Activated CD4-positive, alpha-beta T cell treated with anti-CD3 and anti-CD28 coated beads for 24 hours (primary cell): ENCODE measurements at places on chromosomes 16 and 17.

DNA sequence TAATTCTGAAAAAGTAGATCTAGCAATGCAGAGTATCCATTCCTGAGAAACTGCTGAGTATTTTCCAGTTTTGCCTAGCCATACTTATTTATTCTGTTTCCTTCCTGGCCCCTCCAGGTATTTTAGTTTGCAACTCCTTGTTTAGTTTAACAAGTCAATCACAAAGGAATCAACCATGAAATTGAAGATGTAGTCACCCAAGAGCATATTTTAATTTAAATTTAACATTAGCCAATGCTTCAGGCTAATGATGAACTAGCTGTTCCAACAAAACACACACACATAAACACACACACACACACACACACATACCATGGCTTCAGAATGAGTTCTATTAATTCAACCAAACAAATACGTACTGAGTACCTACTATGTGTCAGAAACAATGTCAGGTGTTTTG, 332.8 kb upstream of the ERCC4 start:
- DNase-seq: no peak

DNA sequence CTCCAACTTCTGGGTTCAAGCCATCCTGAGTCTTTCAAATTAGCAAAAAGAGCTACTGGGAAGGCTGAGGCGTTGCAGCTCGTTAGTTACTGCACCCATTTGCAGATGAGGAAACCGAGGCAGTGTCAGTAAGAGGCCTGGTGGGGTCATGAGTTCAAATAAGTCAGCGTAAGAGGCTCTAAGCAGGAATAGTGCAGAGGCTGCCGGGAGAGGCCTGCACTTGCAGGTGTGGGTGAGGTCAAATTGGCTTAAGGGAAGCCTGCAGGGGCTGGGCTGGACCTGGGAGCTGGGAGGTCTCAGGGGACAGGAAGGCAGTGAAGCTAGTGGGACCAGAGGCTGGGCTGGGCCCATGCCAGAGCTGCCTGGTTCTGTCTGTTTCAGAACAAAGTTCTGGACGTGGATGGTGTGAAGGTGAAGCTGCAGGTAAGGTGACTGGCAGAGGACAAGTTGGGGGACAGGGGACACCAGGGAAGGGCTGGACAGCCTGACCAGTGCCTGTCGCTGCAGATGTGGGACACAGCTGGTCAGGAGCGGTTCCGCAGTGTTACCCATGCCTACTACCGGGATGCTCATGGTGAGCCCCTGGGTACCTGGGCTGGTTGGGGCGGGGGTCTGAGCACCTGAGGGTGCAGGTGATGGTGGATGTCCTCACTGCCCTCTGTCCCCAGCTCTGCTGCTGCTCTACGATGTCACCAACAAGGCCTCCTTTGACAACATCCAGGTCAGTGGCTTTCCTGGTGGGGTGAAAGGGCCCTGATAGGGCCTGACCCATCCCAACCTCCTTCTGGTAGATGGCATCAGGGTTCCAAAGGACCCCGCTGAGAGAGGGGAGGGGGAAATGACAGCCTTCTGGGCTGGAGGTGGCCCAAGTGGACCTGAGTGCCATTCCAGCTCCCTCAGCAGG, 3.0 kb downstream of the RAB26 start:
- DNase-seq: peak; percentile 27

GRCh38 chr17:64687961-64688360, 25.9 kb upstream of the SMURF2 start:
- no peak for DNase-seq

DNA sequence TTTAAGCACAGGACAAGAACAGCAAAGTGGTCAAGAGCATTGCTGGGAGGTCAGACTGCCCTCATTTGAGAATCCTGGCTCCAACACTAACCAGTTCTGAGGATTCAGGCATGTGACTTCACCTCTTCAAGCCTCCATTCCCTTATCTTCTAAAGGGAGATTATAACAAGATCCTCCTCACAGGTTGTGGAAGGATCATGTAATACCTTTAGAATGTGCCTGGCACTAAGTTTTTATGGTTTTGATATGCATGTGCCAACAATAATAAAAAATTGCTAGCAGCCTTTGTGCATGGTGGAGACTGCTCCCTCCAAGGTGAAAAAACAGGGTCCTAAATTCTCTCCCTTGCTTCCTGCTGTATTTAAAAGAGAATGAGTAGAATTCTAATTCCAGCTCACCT, 36.0 kb upstream of the ADAMTS18 start:
- DNase-seq: no peak

DNA sequence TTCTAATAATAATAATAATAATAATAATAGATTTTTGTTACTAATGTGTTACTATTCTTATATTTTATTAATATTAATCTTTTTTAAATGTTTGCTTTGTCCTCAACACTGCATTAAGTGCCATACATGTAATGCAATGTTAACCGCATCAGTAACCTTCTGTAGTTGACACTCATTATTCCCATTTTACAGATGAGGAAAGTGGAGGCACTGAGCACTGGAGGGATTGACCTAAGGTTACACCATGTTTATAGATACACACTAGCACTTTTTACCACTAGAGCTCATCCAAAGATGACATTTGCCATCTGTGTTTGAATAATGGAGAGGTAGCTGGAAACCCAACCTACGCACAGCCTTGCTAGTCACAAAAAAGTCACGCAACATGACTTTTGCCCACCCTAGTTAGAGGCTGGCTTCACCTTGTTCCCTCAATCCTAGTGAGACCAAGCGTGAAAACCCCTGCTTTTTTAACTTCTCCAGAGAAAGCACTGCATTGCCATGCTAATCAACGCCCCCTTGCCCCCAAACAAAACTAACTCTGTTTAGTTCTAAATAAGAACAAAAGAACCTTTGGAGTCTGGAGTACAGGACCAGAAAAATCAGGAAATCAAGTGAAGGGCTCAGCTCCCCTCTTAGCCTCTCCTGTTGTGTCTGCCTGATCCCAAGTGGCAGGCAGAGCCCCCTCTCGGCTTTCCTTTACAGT, 2.3 kb downstream of the ARSG start:
- no peak for DNase-seq

- DNase-seq: no peak
These were observed 14.7 kb downstream of the TBC1D24 start for GRCh38 chr16:2489581-2489980.

DNA sequence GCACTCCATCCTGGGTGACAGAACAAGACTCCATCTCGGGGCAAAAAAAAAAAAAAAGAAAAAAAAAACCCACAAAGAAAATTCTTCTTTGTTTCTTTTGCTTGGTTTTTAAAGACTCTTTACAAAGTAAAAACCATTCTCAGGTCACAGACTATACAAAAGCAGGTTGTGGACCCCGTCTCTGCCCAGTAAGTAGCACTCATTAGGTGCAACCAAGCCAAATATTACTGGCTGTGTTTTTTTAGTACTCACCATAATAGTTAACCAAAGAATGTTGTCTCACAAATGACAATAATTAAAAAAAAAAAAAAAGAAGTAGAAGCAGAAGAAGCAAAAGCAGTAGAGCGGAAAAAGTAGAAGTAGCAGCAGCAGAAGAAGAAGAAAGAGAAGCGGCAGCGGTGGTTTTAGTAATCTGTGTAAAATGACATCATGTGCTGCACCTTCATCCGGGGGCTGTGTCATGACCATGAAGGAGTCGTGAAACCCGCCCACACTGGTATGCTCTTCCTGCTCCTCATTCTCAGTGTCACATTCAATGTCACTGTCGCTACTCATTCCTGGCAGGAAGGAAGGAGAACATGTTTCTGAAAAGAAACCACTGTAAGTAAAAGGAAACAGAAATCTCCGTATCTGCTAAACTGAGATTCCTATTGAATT, 105.4 kb downstream of the TRIM37 start:
- DNase-seq: peak; percentile 58

DNA sequence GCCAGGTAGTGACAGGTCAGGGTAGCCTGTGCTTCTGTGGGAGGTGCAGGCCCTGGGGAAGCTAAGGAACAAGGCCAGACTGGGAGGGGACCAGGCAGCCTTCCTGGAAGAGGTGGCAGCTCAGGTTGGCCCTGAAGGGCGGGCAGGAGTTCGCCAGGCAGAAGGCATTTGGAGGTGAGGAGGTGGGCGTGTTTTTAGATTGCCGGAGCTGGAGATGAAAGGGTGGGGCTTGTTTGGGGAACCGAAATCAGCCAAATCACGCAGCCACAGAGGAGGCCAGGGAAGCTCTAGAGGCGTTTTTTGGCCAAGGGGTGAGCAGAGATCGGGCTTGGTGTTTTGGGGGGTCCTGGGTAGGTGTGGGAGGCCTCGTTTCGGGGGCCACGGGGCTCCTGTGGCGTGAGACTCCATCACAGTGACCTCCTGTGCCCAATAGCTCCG, 7.6 kb downstream of the ADCY7 start:
- DNase-seq: no peak

GRCh38 chr17:38540514-38541045, 65.2 kb downstream of the SRCIN1 start:
- no peak for DNase-seq

GRCh38 chr16:56603589-56603988, 4.8 kb upstream of the MT2A start:
- no peak for DNase-seq

GRCh38 chr16:73124665-73125375, 76.9 kb upstream of the ZFHX3 start:
- DNase-seq: no peak

DNA sequence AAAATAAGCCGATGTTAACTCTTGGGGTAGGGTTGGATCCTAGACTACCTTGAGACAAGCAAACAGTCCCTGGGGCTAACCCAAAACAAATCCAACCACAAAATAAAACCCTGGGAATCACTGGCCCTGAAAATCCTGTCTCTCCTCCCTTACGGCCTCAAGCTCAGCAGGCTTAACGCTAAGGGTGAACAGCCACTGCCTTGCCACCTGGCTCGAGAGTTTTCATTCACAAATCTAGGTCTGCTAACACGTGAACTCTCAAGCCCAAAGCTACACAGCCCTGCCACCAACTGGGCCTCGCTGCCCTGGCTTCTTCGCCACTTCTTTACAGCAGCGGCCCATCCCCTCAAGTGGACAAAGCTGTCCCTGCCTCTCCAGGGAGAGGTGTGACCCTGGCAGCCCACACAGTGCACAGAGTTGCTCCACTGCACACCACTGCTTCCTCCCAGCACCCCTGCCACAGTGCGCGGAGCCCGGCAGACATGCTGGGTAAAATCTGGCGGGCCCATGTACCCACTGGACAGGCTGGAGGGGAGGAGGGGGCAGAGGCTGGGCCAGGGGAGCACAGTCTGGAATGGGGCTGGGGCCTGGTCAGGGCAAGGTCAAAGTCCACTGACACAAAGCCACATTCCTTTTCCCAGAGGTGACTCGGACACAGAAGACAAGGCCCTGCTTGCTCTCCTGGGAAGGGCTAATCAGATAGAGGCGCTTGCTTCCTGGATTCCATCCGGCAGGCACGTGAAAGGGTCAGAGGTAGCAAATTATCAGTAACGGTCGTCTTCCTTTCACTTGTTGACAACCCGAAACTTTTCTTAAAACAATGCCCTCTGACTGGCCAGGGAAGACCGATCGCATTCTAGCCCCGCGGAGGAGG, 996 bp downstream of the PCYT2 start:
- no peak for DNase-seq

DNA sequence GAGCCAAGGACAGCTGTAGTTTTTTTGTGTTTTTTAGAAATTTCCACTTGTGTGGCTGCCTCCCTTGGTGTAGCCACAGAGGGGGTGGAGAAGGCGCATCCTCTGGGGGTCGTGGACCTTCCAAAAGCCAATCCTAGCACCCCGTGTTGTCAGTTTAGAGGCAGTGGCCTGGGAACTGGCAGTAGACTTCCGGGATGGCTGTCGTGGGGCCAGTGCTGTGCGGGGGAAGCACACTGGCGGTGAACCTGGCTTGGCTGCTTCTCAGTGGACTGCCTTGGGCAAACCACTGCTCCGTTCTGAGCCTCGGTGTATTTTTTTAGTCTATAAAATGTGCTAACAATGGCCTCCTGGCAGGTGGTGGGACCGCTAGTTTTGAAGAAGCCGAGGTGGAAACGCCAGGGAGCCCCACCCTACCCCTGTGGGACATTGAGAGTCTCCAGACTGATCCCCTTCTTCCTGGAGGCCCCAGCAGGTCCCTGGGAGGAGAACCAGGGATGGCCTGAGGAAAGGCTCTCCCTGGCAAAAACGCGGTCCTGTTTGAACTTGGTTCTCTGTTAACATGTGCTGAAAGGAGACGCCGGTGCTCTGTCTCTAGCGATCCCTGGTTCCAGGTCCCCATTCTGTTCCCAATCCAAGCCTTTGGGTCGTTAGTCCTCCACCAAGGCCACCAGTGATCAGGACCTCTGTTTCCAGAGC, 125.7 kb downstream of the CMIP start:
- DNase-seq: no peak

DNA sequence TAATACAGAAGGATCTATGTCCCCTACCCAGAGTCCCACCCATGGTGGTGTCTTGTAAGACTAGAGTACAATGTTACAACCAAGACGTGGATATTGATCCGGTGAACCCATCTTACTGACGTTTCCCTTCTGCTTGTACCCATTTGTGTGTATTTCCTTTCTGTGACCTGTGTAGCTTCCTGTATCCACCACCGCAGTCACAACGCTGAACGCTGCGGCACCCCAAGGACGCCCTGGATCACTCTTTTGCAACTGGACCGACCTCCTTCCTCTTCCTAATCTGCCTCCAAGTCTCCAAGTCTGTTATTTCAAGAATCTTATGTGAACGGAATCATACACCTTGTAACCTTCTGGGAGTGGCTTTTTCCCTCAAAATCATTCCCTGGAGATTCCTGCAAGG, 33.5 kb upstream of the CBX4 start:
- DNase-seq: no peak

- no peak for DNase-seq
These were observed at the start of gene TAC4 for GRCh38 chr17:49848019-49848473. TSS of gene TAC4 (minus strand) at chr17:49848069. CDS start at chr17:49848017, 52 bp downstream.

- no peak for DNase-seq
These were observed 8.1 kb upstream of the NAGLU start for GRCh38 chr17:42527932-42528331.

DNA sequence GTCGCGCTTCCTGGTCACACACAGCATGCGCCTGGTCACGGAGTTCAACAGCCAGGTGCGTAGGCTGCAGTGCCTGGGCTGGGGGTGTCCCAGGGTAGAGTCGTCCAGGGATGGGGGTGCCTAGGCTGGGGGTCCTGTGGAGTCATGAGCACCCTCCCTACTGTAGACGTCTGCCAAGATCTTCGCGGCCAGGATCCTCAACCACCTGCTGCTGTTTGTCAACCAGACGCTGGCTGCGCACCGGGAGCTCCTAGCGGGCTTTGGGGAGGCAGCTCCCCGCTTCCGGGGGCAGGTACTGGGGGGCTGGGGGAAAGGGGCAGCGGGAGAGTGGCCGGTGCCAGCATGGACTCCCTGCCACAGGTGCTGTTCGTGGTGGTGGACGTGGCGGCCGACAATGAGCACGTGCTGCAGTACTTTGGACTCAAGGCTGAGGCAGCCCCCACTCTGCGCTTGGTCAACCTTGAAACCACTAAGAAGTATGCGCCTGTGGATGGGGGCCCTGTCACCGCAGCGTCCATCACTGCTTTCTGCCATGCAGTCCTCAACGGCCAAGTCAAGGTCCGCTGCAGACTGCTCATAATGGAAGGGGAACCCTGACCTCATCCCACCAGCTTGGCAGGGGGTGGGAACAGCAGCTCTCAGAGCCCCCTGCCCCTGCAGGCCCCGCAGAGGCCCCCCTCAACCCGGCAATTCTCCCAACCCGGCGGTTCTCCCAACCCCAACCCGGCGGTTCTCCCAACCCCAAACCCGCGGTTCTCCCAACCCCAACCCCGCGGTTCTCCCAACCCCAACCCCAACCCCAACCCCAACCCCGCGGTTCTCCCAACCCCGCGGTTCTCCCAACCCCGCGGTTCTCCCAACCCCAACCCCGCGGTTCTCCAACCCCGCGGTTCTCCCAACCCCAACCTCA, 2.4 kb downstream of the PDIA2 start:
- DNase-seq: no peak

- DNase-seq: no peak
These were observed 36.8 kb downstream of the MSI2 start for GRCh38 chr17:57293077-57293476.
